Tibial nerve (tissue), 4 donors: ENCODE measurements at places on chromosomes 6 and 20.

DNA sequence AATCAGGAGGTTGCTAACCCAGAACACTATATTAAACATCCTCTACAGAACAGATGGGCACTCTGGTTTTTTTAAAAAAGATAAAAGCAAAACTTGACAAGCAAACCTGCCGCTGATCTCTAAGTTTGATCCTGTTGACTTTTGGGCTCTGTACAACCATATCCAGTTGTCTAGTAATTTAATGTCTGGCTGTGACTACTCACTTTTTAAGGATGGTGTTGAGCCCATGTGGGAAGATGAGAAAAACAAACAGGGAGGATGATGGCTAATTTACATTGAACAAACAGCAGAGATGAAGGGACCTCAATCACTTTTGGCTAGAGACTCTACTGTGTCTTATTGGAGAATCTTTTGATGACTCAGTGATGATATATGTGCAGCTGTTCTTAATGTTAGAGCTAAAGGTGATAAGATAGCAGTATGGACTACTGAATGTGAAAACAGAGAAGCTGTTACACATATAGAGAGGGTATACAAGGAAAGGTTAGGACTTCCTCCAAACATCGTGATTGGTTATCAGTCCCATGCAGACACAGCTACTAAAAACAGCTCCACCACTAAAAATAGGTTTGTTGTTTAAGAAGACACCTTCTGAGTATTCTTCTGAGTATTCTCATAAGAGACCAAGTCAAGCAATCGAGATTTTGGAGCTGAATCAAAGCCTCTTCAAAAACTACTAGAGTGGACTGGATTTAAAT is 201.2 kb upstream of the SHLD1 start:
- H3K27ac ChIP-seq: no peak overlapping the region
- H3K4me1 ChIP-seq: no peaks in the 10 kb centered on the region

DNA sequence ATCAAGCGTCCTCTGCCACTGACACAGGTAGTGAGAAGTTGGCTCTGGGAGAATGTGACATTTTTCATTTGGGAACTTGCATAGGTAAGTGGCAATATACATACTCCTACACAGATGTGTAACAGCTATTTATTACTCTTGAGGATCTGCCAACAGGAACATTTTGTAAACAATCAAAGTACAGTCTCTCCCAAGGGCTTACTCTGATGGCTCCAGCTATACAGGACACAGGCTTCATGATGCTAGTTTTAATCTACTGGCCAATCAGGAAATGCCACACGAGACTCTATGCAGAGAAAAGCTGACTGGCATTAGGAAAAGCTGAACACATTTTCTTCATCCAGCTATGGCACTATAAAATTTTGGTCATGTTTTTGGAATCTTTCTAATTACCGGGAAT is 57.8 kb downstream of the POPDC3 start:
- DNase-seq: no peak
- H3K4me1 ChIP-seq: no peaks in the 10 kb centered on the region
- no peak overlapping the region for H3K4me3 ChIP-seq
- H3K27me3 ChIP-seq: no peaks in the 10 kb centered on the region
- peaks cover 5% of the 10 kb centered on the region for H3K36me3 ChIP-seq

GRCh38 chr20:13333036-13333435 is 112.0 kb downstream of the ISM1 start:
- H3K4me3 ChIP-seq: no peak overlapping the region
- no peak for DNase-seq
- H3K27ac ChIP-seq: no peak overlapping the region
- H3K4me1 ChIP-seq: no peaks in the 10 kb centered on the region

DNA sequence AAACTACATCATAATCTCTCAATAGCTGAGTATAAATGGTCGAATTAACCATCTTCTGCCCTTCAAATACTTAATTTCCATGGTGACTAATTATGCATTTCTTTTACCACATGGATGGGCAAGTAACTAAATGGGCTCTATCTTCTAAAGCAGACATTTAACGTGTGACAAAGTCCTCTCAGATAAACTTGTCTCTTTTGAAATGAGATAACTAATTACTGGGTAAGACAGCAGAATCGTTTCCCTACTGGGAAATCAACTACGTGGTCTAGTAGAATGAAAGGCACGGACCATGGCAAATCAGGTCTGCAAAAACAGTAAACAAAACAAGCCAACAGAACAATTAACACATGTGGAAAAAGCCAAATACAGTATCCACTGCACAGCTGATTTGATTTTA is 137.7 kb downstream of the BACH2 start:
- DNase-seq: no peak
- peaks cover 33% of the 10 kb centered on the region for H3K4me1 ChIP-seq
- no peaks in the 10 kb centered on the region for H3K27me3 ChIP-seq
- no peak overlapping the region for H3K4me3 ChIP-seq
- H3K36me3 ChIP-seq: no peaks in the 10 kb centered on the region
- peak overlapping the region; percentile 37 for H3K27ac ChIP-seq

DNA sequence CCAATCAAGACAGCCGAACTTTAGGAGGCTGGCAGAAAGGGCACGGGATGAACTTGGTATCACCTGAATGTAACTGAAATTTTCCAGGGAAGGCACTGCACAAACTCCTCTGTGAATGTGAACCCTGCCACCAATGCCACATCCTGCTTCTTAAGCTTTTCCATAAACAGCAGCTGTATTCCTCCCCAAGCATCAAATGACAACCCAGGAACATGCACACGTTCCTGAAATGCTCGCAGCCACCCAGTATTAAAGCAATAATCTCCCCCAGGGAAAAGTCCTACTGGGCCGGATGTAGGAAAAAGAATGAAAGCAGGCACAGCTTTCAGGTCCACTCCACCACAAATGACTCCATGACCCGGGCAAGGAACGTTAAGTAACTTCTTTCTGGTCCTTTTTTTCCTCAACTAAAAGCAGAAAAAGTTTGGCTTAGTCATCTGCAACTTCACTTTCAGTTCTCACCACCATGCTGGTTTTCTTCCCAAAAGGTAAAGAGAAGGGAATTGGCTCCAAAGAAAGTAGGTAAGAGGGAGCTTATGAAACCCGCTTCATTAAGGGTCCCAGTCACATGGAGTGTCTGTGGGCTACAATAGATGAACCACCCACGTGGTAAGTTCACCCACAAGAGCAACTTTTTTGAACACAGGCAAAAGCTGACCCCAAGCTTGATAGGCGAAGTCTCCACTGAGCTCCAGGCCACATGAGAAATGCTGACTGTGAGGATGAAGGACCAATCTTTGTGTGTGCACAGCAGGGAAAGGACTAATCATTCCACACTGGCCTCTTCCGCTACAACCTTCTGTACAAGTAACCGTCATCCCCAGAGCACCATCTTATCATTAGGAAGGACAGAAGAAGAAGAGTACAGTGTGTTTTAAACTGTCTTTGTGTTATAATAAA is 90.1 kb downstream of the HIVEP2 start:
- no peak overlapping the region for H3K4me3 ChIP-seq
- no peaks in the 10 kb centered on the region for H3K36me3 ChIP-seq
- H3K27me3 ChIP-seq: no peaks in the 10 kb centered on the region
- no peak for DNase-seq
- no peaks in the 10 kb centered on the region for H3K4me1 ChIP-seq

DNA sequence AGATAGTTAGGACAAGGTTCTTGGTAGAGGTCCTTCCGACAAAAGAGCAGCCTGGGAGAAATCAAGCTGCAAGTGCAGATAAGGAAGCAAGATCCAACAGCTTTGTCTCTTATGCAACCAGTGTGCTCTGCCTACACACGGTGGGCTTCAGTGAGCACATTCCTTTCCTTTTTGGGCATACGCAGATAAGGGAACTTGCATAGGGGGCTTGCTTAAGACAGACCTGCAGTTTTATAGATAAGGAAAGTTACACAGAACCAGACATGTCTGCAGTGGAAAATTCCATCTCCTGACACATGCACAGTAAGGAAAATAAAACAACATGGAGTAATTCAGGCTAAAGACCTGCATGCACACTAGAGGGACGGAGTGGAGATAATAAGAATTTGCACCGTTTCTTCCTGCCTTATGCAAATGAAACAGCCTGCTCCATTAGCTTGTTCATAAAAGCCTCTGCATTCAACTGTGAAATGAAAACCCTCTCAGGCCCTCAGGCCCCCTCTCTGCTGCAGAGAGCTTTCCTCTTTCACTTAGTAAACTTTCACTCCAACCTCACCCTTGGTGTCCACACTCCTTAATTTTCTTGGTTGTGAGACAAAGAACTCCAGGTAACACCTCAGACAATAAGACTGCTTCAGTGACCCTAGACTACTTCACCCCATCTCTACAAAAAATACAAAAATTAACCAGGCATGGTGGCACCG is 97.5 kb upstream of the MYLIP start:
- H3K27me3 ChIP-seq: no peaks in the 10 kb centered on the region
- H3K4me3 ChIP-seq: no peak overlapping the region
- H3K4me1 ChIP-seq: no peaks in the 10 kb centered on the region
- no peak overlapping the region for H3K27ac ChIP-seq
- H3K36me3 ChIP-seq: no peaks in the 10 kb centered on the region

- no peaks in the 10 kb centered on the region for H3K4me1 ChIP-seq
- H3K27me3 ChIP-seq: no peaks in the 10 kb centered on the region
- H3K4me3 ChIP-seq: no peak overlapping the region
- no peak for DNase-seq
- H3K27ac ChIP-seq: no peak overlapping the region
Observed at GRCh38 chr6:47254906-47255305, 54.8 kb downstream of the TNFRSF21 start.

GRCh38 chr6:113997116-113997515 is 26.2 kb upstream of the HDAC2 start:
- no peaks in the 10 kb centered on the region for H3K36me3 ChIP-seq
- DNase-seq: no peak
- no peaks in the 10 kb centered on the region for H3K27me3 ChIP-seq

DNA sequence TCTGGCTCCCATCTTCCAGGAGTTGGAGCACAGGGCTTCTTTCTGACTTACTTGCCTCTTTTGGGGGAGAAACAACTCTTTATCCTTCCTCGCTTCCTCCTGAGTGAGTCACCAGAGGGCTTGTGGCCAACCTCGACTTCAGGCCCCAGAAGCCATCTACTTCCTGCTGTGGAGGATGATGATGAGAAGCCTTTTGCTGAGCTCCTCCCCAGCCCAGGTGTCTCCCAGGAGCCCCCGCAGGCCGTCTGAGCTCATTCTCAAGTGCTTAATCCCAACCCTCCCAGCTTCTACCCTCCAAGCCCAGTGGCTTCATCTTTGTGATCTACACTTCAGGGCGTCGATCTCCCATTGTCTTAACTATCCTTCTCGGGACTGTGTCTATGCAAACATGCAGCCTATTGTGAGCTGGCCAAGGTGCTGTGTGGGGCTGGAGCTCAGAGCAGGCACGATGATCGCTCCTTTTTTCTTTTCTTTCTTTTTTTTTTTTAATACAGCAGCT is 27.9 kb downstream of the SDCBP2 start:
- H3K36me3 ChIP-seq: no peaks in the 10 kb centered on the region
- no peak overlapping the region for H3K4me3 ChIP-seq
- H3K4me1 ChIP-seq: no peaks in the 10 kb centered on the region

DNA sequence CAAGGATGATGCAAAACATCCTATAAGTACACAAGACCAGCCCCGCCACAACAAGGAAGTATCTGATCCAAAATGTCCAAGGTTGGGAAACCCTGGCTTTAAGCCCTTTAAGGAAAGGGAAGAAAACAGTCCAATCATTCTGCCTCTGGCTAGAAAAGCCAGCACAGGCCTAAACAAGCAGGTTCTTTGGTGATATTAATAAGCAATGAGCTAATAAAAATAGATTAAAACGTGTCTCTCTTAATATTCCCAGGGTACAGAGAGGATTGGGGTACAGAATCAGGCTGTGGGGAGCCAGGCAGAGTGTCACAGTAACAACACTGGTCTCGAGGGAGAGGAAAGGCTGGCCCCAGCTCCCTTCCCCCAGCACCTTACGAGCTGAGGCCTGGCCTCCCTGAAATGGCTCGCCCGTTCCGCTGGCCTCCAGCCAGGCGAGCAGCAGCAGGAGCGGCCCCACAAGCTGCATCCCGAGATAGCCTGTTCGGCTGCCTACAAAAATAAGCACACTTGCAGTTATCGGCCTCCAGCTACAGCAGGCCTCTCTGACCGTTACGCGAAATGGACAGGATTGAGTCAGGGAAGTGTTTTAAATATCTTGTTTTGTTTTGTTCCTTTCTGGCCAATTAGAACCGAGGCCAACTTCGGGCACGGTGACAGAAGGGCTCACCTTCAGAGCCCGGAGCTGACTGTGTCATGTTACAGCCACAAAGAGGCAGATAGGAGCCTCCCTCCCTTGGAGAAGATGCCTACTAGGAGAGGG is 4.0 kb upstream of the ZMYND8 start:
- H3K27ac ChIP-seq: peak overlapping the region; percentile 98
- no peaks in the 10 kb centered on the region for H3K27me3 ChIP-seq
- H3K4me1 ChIP-seq: peaks cover 75% of the 10 kb centered on the region
- peak overlapping the region; percentile 22 for H3K4me3 ChIP-seq
- DNase-seq: peak; percentile 73

GRCh38 chr6:139577124-139577762 is 202.8 kb upstream of the CITED2 start:
- no peaks in the 10 kb centered on the region for H3K27me3 ChIP-seq
- no peak for DNase-seq
- H3K36me3 ChIP-seq: no peaks in the 10 kb centered on the region
- H3K4me3 ChIP-seq: no peak overlapping the region

GRCh38 chr20:14996883-14997672 is 659.7 kb upstream of the FLRT3 start:
- no peak overlapping the region for H3K27ac ChIP-seq
- H3K27me3 ChIP-seq: no peaks in the 10 kb centered on the region
- H3K4me3 ChIP-seq: no peak overlapping the region
- DNase-seq: no peak

GRCh38 chr20:48597521-48598302 is 230.1 kb downstream of the PREX1 start:
- DNase-seq: no peak
- no peaks in the 10 kb centered on the region for H3K4me1 ChIP-seq
- no peak overlapping the region for H3K4me3 ChIP-seq
- no peaks in the 10 kb centered on the region for H3K36me3 ChIP-seq
- no peak overlapping the region for H3K27ac ChIP-seq

DNA sequence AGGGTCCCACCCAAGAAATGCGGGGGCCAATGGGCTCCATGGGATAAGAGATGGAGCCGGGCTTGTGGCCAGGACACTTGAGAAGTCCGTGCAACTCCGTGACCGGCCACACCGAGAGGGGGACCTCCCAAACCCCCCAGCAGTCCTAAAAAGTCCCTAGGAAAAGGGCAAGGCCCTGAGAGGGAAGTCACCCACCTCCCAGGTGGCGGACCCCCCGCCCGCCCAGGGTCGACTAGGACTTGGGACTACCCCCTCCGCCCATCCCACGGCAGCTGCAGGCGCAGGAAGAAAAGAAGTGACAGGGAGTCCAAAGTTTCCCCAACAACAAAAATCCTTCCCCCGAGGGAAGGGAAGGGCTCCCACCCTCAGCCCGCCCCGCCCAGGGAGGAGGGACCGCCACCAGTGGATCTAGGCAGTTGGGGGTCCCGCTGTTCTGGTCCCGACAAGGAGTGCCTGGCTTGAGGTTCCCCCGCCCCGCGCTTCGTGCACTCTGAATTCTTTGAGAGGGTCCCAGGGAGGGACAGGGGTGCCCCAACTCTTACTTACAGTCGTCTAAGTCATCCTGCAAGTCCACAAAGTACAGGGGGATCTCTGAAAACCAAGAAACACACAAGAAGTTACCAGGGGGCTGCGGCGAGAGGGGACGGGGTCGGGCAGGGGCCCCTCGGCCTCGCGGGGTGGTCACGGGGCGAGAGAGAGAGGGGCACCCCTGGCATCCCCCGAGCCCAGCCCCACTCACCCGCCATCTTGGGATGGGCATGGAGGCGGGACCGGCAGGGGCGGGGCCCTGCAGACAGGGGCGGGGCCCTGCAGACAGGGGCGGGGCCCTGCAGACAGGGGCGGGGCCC is 611 bp upstream of the RAB22A start:
- peak; percentile 34 for DNase-seq
- H3K36me3 ChIP-seq: peaks cover 2% of the 10 kb centered on the region
- H3K4me1 ChIP-seq: peaks cover 59% of the 10 kb centered on the region
- H3K4me3 ChIP-seq: peak overlapping the region; percentile 60
- H3K27ac ChIP-seq: peak overlapping the region; percentile 90

GRCh38 chr20:50107796-50108331 is 5.1 kb downstream of the UBE2V1 start:
- H3K27ac ChIP-seq: peak overlapping the region; percentile 5
- H3K4me1 ChIP-seq: peaks cover 40% of the 10 kb centered on the region
